ENCODE measurements at places on chromosomes 13 and 19.

DNA sequence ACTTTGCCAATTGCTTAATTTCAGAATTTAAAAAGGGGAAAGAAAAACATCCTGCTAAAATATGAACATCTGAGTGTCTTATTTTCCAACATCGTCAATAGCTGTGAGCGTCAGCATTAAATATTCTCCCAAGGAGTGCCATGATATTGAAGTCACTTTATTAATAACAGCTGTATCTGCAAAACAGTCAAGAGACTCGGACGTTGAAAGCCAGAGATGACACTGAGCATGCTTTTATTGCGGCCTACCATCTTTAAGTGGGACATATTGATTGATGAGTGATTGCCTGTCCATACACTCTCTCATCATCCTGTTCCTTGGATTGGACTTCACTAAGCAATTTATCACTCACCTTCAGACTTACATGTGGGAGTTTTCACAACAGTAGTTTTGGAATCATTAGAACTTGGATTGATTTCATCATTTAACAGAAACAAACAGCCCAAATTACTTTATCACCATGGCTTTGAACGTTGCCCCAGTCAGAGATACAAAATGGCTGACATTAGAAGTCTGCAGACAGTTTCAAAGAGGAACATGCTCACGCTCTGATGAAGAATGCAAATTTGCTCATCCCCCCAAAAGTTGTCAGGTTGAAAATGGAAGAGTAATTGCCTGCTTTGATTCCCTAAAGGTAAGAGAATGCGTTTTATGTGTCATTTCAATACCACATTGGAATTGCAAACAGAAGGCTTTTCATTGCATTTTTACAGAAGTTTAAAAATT, 53.8 kb downstream of the MBNL2 start:
- no peak for DNase-seq

DNA sequence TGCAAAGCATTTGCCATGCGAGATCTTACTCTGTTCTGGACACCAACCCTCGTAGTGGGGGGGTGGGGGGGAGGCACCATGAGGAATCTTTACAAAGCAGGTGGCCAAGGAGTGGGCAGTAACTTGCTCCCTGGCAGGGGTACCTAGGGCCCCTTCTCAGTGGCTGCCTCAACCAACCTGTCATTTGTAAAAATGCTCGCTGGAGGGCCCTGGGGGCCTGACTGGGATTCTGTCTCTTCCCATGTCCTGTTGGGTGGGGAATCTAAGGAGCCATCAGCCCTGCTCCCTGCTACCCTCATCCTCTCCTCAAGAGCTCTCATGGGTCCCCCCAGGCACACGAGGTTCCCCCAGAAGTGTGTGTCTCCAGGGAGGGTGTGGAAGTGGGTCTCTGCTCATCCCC, 1.5 kb downstream of the KCNN1 start:
- no peak for DNase-seq

DNA sequence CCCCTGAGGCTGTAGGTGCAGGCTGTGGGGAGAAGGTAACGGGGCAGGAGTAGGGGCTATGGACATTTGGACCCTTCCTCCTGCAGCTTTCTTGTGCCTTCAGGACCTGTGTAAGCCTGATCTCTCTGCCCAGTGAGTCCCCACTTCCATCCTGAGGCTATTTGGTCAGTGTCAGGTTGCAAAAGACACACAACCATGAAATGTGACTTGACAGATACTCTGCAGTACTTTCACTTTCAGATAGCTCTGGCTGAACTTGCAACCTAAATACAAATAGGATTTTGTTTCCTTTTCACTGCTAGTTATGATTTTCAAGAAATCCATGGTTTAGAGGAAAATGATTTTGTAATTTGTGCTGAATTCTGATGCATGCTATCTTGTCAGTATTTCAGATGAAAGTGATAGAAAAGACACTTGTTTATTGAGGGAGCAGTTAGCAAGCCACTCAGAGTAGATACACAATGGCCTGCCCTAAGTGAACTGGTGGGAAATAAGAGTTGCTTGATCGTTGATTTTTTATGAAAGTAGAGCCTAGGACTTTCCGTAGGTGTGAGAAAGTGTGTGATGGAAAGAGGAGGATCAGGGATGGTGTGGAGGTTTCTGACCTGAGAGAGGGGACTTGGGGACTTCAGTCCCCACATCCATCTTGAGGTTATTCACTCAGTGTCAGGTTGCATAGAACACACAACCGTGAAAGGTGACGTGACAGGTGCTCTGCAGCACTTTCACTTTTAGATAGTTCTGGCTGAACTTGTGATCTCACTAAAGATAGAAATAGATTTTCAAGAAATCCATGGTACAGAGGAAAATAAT, 18.1 kb upstream of the EID2 start:
- no peak for DNase-seq

- DNase-seq = no peak
These were observed 16.0 kb upstream of the SEMA6B start for GRCh38 chr19:4575267-4576015.

- DNase-seq = no peak
These were observed 514.5 kb upstream of the KLHL1 start for GRCh38 chr13:70622796-70623195.

DNA sequence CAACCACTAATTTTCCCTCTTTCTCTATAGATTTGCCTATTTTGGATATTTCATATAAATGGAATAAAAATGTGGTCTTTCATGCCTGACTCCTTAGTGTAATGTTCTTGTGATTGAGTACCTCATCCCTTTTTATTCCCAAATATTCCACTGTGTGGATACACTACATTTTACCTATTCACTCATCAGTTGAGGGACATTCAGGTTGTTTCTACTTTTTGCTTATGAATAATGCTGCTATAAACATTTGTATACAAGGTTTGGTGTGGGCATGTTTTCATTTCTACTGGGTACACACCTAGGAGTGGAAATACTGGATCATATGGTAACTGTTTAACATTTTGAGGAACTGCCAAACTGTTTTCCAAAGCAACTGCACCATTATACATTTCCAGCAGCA, 5.1 kb upstream of the WBP4 start:
- no peak for DNase-seq

Measured in activated naive CD8-positive, alpha-beta T cell treated with anti-CD3 and anti-CD28 coated beads, Interleukin-2, amount 50 U/mL, for 16 hours (primary cell).